Thoracic aorta endothelial cell (primary cell): ENCODE measurements at places on chromosomes 2 and 18. TPM values are rescaled to one million over a fixed set of nuclear protein-coding genes. Genes with fewer than 3 reads are reported as not detected.

LHCGR gene
- not detected in 2 replicates for total RNA-seq

ARHGAP15 gene
- not detected in 2 replicates for total RNA-seq

COL6A3 gene
- 0.72 and 1.7 TPM in 2 replicates for total RNA-seq

GALNT14 gene
- total RNA-seq, result 0.66 and 2.4 TPM in 2 replicates

LPIN2 gene
- total RNA-seq, result 43.0 and 46.7 TPM in 2 replicates

CD226 gene
- total RNA-seq, result 0.53 and 0.65 TPM in 2 replicates

RGPD4 gene
- not detected in 2 replicates for total RNA-seq

TWIST2 gene
- total RNA-seq, result 2.6 and 4.5 TPM in 2 replicates

LINC00305 gene
- not detected in 2 replicates for total RNA-seq

CTAGE1 gene
- total RNA-seq, result not detected in 2 replicates

AQP12A gene
- not detected in 2 replicates for total RNA-seq

TLX2 gene
- not detected in 2 replicates for total RNA-seq

SCYGR4 gene
- not detected in 2 replicates for total RNA-seq

AQP4 gene
- total RNA-seq, result not detected in 2 replicates

AGXT gene
- total RNA-seq, result not detected in 2 replicates

ADAM23 gene
- total RNA-seq, result 9.0 and 11.2 TPM in 2 replicates

ELOA2 gene
- not detected in 2 replicates for total RNA-seq

MYO5B gene
- 0.27 and 0.36 TPM in 2 replicates for total RNA-seq

NAT8 gene
- not detected in 2 replicates for total RNA-seq

TMEM198 gene
- total RNA-seq, result not detected in 2 replicates

GLS gene
- 278 and 335 TPM in 2 replicates for total RNA-seq

UGT1A5 gene
- total RNA-seq, result not detected in 2 replicates

PXDN gene
- 149 and 397 TPM in 2 replicates for total RNA-seq

CDH20 gene
- not detected in 2 replicates for total RNA-seq

PLB1 gene
- total RNA-seq, result 0.50 and 0.53 TPM in 2 replicates

SOCS6 gene
- 22.1 and 28.4 TPM in 2 replicates for total RNA-seq

RAB6D gene
- 0.07 TPM in 1 of 2 replicates, not detected in the other for total RNA-seq

EIF2AK3 gene
- total RNA-seq, result 20.7 and 21.0 TPM in 2 replicates

PRSS56 gene
- total RNA-seq, result not detected in 2 replicates

CIB4 gene
- not detected in 2 replicates for total RNA-seq

PTH2R gene
- 0.13 TPM in 1 of 2 replicates, not detected in the other for total RNA-seq

UCN gene
- total RNA-seq, result 0.13 and 0.36 TPM in 2 replicates

SERPINB3 gene
- not detected in 2 replicates for total RNA-seq

PLGLB2 gene
- 1.5 and 2.7 TPM in 2 replicates for total RNA-seq

CXCR1 gene
- not detected in 2 replicates for total RNA-seq

TEKT4 gene
- total RNA-seq, result not detected in 2 replicates

SPAG16 gene
- total RNA-seq, result 16.9 and 21.4 TPM in 2 replicates

L3MBTL4 gene
- under 0.01 and 0.57 TPM in 2 replicates for total RNA-seq

INHBB gene
- 0.79 and 3.9 TPM in 2 replicates for total RNA-seq

SERPINB13 gene
- 0.13 TPM in 1 of 2 replicates, not detected in the other for total RNA-seq

COL5A2 gene
- total RNA-seq, result 81.4 and 156 TPM in 2 replicates

CPO gene
- total RNA-seq, result not detected in 2 replicates

NMUR1 gene
- not detected in 2 replicates for total RNA-seq

DCC gene
- total RNA-seq, result not detected in 2 replicates

PROM2 gene
- under 0.01 and 0.29 TPM in 2 replicates for total RNA-seq

GPR45 gene
- not detected in 2 replicates for total RNA-seq

RAMP1 gene
- not detected in 2 replicates for total RNA-seq

MEP1B gene
- total RNA-seq, result 0.13 TPM in 1 of 2 replicates, not detected in the other

HOXD3 gene
- 11.2 TPM in 1 of 2 replicates, not detected in the other for total RNA-seq

C2orf78 gene
- not detected in 2 replicates for total RNA-seq

POMC gene
- 0.13 and 0.29 TPM in 2 replicates for total RNA-seq

CCDC148 gene
- total RNA-seq, result 0.14 and 0.27 TPM in 2 replicates

EGR4 gene
- not detected in 2 replicates for total RNA-seq

IRS1 gene
- under 0.01 and 0.07 TPM in 2 replicates for total RNA-seq

CD207 gene
- not detected in 2 replicates for total RNA-seq
